ENCODE measurements at places on chromosomes 7 and 10.
A peak's percentile ranks its signal among the peaks of the same experiment; 100 is the strongest.

DNA sequence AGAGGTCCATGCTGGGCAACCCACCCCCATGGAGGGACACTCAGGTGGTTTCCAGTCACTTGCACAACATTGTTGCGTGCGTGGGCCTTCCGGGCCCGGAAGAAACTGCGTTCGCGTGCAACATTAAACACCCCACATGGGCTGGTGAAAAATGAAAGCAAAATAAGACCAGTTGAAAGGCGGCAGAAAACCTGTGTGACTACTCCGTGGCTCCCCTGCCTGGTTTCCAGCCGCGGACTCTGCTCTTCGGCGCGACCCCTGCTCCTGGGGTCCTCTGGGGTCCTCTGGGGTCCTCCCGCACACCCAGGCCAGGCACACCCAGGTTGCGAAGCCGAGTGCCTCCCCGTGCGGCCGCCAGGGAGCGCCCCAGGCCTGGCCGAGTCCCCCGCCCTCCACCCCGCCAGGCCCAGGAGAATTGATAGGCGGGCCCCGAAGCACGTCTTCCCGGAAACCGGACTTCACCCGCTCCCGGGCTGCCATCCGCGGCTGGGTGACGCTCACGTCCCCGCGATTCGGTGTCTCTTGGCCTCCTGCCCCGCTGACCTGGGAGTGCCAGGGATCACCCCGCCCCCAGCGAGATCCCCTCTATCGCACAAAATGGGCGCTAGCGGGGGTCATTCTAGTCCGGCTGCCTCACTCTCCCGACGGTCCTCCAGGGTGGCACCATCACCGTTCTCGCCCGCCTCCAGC lies 1.9 kb upstream of the SH2D4B start:
- peak; percentile 43 for DNase-seq

GRCh38 chr10:21529032-21529910 lies 3.8 kb upstream of the SKIDA1 start:
- peak; percentile 21 for DNase-seq

GRCh38 chr7:44291733-44292419 lies 33.5 kb downstream of the CAMK2B start:
- no peak for DNase-seq

DNA sequence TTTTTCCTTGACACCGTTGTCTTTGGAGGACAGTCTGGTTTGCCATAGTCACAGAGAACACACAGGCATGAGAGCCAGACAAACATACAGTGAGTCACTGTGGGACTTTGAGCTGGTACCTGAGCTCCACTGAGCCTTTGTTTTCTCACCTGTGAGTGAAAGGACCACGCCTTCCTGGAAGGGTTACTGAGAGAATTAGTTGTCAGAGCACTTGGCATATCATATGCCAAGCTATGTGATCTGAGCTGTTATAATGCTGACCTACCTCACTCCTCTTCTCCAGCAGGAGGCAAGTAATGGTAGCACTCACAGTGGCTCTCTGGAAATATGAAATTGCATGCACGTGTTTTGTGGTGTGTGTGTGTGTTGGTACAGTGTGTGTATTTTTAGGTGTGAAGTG lies 59.7 kb downstream of the CXCL12 start:
- no peak for DNase-seq

- no peak for DNase-seq
These were observed 226.2 kb downstream of the COBL start for GRCh38 chr7:51090411-51090810.

- no peak for DNase-seq
These were observed 230.3 kb upstream of the PFKP start for GRCh38 chr10:2836921-2837662.
